ENCODE measurements at places on chromosomes 13 and 19. TPM values are rescaled to one million over a fixed set of nuclear protein-coding genes. Genes with fewer than 3 reads are reported as not detected.
A peak's percentile ranks its signal among the peaks of the same experiment; 100 is the strongest.

DNA sequence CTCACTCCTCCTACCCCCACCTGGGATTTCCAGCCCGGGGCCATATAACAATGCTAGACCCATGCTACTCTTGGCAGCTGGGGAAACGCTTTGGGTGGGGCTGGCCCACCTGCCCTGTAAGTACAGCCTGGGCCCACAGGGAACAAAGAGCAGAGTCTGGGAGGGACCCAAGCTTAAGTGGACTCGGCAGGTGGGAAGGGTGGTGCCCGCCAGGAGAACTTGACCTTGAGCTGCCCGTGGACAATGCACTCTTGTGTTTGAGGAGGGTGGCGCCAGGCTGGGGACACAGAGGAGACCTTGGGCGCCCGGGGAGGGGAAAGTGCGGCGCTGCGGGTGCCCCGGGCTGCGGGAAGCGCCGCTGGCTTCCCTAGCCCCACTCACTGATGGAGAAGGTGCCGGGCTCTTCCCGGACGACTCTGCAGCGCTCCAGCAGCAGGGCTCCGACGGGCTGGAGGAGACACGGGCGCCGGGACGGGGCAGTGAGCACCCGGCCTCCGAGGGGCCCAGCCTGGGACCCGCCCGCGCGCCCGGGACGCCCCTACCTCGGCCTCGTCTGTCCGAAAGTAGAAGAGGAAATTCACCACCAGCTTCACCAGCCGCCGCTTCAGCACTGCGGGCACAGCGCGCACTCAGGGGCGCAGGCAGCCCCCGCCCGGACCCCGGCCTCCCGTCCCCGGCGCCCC is 607 bp downstream of the PLEKHJ1 start:
- DNase-seq, result peak; percentile 87

GRCh38 chr13:113489549-113490495 is 689 bp downstream of the DCUN1D2 start:
- DNase-seq, result no peak

DNA sequence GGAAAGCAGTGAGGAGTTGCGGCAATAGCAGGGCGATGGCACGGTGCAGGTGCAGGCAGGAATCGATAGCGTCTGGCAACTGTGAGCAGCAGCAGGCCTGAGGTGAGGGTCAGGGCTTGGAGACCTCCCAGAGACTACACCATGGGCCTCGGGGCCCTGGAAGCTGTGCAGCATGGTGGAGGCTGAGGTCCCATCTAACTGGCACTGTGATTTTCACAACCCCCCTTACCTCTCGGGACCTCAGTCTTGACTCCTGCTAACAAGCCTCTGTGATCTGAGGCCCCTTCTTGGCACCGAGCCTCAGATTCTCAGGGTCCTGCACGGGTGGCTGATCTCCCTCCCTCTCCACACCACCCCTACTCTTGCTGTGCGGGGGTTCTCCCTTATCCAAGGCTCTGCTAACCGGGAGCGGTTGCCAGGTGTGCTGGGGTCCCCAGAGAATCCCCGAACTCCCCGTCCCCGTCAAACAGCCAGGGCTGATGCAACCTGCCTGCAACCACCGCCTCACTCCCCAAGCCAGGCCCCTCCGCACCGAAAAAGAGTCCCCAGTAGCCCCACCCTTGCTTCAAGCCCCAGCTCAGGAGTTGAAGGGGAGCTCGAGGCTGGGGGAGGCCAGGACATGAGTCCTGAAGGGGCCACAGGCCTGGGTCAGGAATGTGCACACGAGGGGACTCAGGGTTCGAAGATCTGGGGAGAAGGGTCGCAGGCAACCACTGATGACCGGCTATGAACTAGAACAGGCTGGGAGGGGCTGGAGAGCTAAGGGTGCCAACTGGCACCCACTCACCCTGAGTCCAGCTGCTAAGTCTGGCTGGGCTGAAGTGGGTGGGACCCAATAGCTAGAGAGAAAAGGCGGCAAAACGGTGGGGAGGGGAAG is 4.8 kb upstream of the ATF5 start:
- DNase-seq, result no peak

Gene CYP4F12
- 70.5 TPM for total RNA-seq

- DNase-seq, result no peak
Observed at GRCh38 chr13:43373400-43373799, 350.0 kb downstream of the DNAJC15 start.

DNA sequence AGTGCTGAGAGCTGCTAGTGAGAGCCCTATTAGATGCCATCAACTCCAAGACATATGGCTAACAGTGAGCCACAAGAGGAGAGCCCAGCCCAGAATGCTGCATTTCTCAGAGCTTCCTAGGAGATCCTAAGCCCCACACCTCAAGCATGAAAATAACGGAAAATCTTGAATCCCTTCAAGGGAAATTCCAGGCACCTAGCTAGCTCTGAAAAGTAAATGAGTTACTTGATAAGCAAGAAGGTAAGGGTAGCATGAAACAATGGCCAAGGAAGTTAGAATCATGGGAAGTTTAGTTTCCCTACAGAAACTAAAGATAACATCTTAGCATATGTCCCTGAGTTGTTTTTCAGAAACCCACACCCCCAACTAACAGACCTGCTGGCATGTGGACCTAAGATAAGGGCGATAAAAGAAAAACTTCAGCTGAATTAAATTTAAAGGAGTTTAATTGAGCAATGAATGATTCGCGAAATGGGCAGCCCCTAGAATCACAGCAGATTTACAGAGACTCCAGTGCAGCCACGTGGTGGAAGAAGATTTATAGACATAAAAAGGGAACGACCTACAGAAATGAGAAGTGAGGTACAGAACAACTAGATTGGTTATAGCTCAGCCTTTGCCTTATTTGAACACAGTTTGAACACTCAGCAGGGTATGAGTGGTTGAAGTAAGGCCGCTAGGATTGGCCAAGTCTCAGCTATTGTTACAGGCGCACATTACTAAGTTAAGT is 301.3 kb upstream of the DACH1 start:
- no peak for DNase-seq

Gene FLT1
- total RNA-seq, result 3.8 TPM

DNA sequence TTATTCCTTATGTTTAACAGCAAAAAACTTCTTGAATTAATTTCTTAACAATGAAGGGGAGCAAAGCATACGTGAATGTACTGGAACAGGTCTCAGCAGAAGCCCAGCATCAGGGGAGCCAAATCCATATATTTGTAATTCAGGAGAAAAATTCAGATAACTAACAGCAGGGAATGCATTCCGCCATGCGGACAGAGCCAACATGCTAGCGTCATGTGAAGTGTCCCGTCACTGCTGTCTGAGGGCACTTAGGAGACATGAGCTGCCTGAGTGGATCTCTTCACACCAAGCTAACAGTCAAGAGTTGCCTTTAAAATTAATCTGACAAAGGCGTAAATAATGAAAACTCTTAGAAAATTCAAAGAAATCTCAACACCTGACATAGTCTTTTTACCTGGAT is 6.4 kb downstream of the AMER2 start:
- DNase-seq, result no peak

Gene PSG2
- total RNA-seq, result not detected

Gene LHFPL6
- total RNA-seq, result 26.1 TPM

Gene BCL3
- 78.9 TPM for total RNA-seq

- DNase-seq, result no peak
Observed at GRCh38 chr13:60986301-60986700, 429.3 kb downstream of the PCDH20 start.

DNA sequence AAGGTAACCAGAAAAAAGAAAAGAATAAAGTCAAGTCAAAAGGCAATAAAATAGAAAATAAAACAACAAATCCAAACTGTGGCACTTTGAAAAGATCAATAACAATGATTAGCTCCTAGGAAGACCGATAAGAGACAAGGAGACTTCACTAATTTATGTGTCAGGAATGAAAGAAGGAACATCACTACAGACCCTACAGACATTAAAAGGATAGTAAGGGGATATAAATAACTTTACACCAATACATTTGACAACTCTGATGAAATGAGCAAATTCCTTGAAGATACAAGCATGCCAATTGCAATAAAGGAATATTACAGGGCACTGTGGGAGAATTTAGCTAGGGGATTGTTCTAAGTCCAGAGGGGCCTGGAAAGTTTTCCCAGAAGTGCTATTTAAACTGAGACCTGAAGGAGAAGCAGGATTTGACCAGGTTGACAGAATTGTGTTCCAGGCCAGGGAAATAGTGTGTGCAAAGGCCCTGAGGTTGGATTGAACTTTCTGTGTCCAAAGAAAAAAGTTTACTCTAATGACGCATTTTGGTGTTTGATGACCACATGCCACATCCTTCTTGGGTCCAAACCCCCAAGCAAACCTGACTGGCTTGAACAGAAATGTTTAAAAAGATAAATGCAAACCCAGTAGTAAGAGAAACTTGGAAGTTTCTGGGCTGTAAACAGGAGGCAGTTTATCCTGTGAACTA is 1.6 kb upstream of the C19orf38 start:
- no peak for DNase-seq

Gene CYP4F8
- not detected for total RNA-seq

DNA sequence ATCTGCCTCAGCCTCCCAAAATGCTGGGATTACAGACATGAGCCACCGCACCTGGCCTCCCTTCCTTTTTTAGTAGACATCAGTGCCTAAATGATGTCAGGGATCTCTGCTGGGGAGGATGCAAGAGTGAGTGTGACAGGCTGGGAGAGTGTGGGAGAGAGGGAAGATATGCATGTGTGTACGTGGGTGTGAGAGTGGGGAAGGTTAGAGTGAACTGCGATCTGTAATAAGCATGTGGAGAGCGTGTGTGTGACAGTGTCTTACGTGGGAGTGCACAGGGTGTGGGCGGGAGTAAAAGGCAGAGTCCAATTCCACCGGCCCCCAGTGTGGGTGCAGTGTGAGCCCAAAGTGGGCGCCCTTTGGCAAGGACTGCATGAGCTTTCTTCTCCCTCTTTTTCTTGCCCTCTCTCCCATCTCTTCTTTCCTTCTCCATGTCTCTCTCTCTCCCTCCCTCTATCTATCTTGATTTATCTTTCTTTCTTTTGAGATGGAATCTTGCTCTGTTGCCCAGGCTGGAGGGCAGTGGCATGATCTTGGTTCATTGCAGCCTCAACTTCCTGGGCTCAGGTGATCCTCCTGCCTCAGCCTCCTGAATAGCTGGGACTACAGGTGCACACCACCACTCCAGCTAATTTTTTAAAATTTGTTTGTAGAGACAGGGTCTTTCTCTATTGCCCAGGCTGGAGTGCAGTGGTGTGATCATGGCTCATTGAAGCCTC is 893 bp upstream of the NPHS1 start:
- DNase-seq, result no peak

Gene CYSLTR2
- total RNA-seq, result 1.4 TPM

Gene SLC5A5
- not detected for total RNA-seq

- DNase-seq, result no peak
Observed at GRCh38 chr19:55112246-55112776, 5.1 kb downstream of the PPP1R12C start.

Gene ZNF211
- 16.3 TPM for total RNA-seq
